Naive thymus-derived CD8-positive, alpha-beta T cell (primary cell): ENCODE measurements at places on chromosomes 5 and 9. TPM values are rescaled to one million over a fixed set of nuclear protein-coding genes. Genes with fewer than 3 reads are reported as not detected.
A peak's percentile ranks its signal among the peaks of the same experiment; 100 is the strongest.

The HTR1A gene
- not detected for total RNA-seq

The CHD1 gene
- 89.2 TPM for total RNA-seq

The PURA gene
- 29.6 TPM for total RNA-seq

The TTLL11 gene
- total RNA-seq = 3.2 TPM

The S1PR3 gene
- total RNA-seq = not detected

The GPR151 gene
- not detected for total RNA-seq

DNA sequence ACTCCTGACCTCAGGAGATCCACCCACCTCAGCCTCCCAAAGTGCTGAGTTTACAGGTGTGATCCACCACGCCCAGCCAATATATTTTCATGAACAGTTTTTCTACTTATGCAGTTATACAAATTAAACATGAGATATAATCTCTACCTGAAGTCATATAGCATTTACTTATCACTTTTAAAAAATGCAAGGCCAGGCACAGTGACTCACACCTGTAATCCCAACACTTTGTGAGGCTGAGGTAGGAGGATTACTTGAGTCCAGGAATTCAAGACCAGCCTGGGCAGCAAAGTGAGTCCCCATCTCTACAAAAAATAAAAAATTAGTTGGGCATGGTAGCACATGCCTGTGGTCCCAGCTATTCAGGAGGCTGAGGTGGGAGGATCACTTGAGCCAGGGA lies 164.7 kb upstream of the LHFPL2 start:
- no peaks in the 10 kb centered on the region for H3K4me1 ChIP-seq
- H3K4me3 ChIP-seq = no peak overlapping the region
- H3K27me3 ChIP-seq = no peaks in the 10 kb centered on the region
- peaks cover 6% of the 10 kb centered on the region for H3K36me3 ChIP-seq

- H3K27ac ChIP-seq = no peak overlapping the region
- H3K36me3 ChIP-seq = no peaks in the 10 kb centered on the region
- H3K4me3 ChIP-seq = no peak overlapping the region
These were observed 27.1 kb downstream of the DPYSL3 start for GRCh38 chr5:147482706-147483180.

- DNase-seq = no peak
- H3K36me3 ChIP-seq = no peaks in the 10 kb centered on the region
- H3K27me3 ChIP-seq = peaks cover 44% of the 10 kb centered on the region
- no peak overlapping the region for H3K4me3 ChIP-seq
These were observed 16.6 kb upstream of the EGFL7 start for GRCh38 chr9:136645903-136646754.

DNA sequence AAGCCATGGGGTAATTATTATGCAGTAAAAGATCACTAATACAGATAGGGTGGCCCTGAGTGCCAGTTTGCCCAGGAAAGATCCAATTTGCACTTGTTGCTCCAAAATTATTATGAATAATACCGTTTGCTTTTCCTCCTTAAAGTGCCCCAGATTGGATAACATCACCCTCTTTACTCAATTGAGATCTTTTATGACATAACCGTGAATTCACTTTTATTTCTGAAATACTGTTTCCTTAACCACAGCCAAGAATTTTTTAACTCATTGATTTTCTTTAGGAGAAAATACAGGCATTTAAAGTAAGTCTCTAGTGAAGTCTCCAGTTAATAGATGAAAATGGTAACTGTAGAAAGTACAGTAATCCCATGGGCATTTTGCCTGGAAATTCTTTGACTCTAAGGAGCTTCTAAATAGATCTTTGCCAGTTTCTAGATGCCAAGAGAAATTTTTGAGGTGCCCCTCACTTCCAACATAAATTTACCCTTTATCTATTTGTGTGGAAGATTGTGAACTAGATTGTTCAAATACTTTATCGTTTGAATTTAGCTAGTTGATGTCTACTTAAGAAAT lies 99.2 kb downstream of the UHRF2 start:
- no peak for DNase-seq
- H3K4me1 ChIP-seq = no peaks in the 10 kb centered on the region
- H3K27me3 ChIP-seq = no peaks in the 10 kb centered on the region
- H3K27ac ChIP-seq = peak overlapping the region; percentile 27

DNA sequence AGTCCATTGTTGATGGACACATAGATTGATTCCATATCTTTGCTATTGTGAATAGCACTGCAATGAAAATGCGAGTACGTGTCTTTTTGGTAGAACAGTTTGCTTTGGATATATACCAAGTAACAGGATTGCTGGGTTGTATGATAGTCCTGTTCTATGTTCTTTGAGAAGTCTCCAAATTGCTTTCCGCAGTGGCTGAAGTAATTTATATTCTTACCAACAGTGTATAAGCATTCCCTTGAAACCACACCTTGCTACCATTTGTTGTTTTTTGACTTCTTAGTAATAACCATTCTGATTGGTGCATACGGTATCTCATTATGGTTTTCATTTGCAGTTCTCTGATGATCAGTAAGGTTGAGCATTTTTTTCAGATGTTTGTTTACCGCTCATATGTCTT lies 792.9 kb downstream of the PTPRD start:
- H3K36me3 ChIP-seq = no peaks in the 10 kb centered on the region
- no peaks in the 10 kb centered on the region for H3K4me1 ChIP-seq
- no peak for DNase-seq
- H3K4me3 ChIP-seq = no peak overlapping the region
- H3K27ac ChIP-seq = no peak overlapping the region

- peaks cover 2% of the 10 kb centered on the region for H3K27me3 ChIP-seq
- no peak overlapping the region for H3K4me3 ChIP-seq
These were observed 18.9 kb upstream of the CLINT1 start for GRCh38 chr5:157877821-157878220.

GRCh38 chr9:8863886-8864544 lies 1064.4 kb upstream of the DMAC1 start:
- H3K4me1 ChIP-seq = peaks cover under 1% of the 10 kb centered on the region
- no peaks in the 10 kb centered on the region for H3K36me3 ChIP-seq

- H3K27ac ChIP-seq = no peak overlapping the region
- DNase-seq = no peak
- H3K36me3 ChIP-seq = no peaks in the 10 kb centered on the region
- H3K4me3 ChIP-seq = no peak overlapping the region
- peaks cover 72% of the 10 kb centered on the region for H3K27me3 ChIP-seq
These were observed 27.9 kb downstream of the FOXD1 start for GRCh38 chr5:73420666-73421065.

DNA sequence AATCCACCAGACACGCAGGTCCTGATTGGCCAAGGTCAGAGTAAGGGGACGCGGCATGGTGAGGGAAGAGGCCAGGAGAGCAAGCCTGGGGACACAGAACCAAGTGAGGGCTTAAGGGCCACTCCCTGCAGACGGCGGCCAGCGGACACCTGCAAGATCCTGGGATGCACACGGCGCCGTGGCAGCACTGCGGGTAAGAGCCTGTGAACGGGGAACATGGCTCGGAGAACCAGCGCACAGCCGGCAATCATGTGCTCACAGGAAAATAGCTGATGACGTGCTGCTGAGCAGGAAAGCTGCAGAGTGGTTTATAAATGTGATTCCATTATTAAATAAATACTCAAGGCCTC lies 27.0 kb upstream of the NSMF start:
- DNase-seq = no peak
- no peaks in the 10 kb centered on the region for H3K27me3 ChIP-seq
- no peaks in the 10 kb centered on the region for H3K36me3 ChIP-seq

DNA sequence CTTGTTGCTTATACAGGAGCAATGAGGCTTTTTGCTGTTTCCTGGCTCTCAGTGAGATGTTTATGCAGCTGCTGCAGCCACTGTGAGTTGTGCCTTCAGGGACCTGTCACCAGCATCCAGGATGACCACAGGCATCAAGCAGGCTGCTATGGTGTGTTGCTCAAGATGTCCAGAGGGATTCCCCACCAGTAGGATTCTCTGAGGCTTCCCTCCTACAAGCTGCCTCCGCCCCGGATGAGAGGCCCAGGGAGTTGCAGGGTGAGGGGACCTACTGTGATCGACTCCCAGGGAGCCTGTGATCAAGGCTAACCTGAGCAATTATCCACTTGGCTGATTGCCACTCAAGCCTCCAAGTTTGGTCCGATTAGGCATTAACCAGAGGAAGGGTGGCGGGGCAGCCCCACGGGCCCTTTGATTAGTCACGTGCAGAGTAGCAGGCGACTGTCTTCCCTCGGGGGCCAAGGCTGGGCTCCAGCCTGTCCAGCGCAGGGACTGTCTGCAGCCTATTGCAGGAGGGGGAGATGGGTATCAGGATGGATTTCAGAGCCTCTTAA lies 1.8 kb upstream of the FAT2 start:
- H3K4me3 ChIP-seq = no peak overlapping the region
- peaks cover 10% of the 10 kb centered on the region for H3K27me3 ChIP-seq
- DNase-seq = no peak
- no peak overlapping the region for H3K27ac ChIP-seq
- H3K4me1 ChIP-seq = no peaks in the 10 kb centered on the region

GRCh38 chr5:51821697-51822096 lies 438.4 kb downstream of the ISL1 start:
- no peaks in the 10 kb centered on the region for H3K36me3 ChIP-seq
- H3K4me3 ChIP-seq = no peak overlapping the region
- no peak overlapping the region for H3K27ac ChIP-seq
- H3K4me1 ChIP-seq = no peaks in the 10 kb centered on the region
- no peak for DNase-seq

- no peaks in the 10 kb centered on the region for H3K4me1 ChIP-seq
- peaks cover 16% of the 10 kb centered on the region for H3K27me3 ChIP-seq
- no peak overlapping the region for H3K4me3 ChIP-seq
- no peaks in the 10 kb centered on the region for H3K36me3 ChIP-seq
- H3K27ac ChIP-seq = no peak overlapping the region
- no peak for DNase-seq
These were observed 96.1 kb upstream of the NFIL3 start for GRCh38 chr9:91519520-91520277.

GRCh38 chr9:80163889-80164288 lies 592.1 kb downstream of the TLE4 start:
- H3K4me3 ChIP-seq = no peak overlapping the region
- no peak for DNase-seq
- H3K27ac ChIP-seq = no peak overlapping the region

DNA sequence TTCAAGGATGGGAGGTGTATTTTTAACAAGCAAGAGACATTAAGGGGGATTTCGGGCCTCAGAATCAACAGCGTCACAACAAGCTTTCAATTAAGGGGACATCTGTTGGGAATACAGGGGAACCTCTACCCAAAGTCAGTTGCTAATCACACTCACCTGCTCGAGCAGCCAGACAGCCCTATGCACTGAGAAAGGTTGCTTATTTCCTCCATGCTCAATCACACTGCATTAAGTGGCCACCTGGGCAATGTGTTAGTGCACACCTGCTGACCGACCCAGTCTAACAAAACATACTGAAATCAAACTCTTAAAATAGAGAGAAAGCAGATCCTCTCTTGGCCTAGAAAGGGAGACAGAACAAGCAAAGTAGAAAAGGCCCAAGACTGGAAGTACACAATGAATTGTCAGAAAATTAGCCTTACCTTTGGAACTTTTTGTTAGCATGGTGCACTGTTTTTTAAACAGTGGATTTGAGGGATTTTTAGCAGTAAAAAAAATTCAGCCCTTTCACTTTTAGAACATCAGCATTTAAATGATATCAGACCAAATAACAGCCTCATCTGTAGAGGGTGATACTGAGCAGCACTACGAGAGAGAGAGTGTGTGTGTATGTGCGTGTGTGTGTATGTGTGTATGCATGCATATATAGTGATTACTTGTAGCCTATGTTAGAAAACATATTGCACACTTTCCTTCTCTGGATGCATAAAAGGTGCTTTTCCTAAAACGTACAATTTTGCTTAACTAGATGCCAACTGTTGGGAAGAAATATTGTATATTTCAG lies 1118.6 kb upstream of the DMAC1 start:
- H3K27ac ChIP-seq = no peak overlapping the region
- no peak for DNase-seq
- no peaks in the 10 kb centered on the region for H3K36me3 ChIP-seq

DNA sequence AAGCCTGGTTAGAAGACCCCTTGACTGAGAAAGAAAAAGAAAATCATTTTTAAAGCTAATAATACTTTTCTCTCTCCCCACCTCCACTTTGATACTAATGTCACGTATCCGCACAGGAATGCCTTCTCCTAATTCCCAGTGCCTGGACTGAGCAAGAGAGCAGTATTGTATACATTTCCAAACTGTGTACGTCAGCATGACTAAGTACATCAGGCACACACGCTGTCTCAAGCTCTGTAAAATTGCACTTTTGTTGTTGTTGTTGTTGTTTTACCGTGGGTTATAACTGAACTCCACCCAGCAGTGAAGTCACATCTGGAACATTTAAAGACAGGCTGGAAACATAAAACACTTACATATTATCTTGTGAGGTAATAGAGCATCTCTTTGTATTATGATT lies 407.6 kb downstream of the DNAH5 start:
- H3K27ac ChIP-seq = no peak overlapping the region
- no peaks in the 10 kb centered on the region for H3K36me3 ChIP-seq
- H3K4me3 ChIP-seq = no peak overlapping the region
- no peaks in the 10 kb centered on the region for H3K4me1 ChIP-seq
- DNase-seq = no peak
- H3K27me3 ChIP-seq = no peaks in the 10 kb centered on the region

DNA sequence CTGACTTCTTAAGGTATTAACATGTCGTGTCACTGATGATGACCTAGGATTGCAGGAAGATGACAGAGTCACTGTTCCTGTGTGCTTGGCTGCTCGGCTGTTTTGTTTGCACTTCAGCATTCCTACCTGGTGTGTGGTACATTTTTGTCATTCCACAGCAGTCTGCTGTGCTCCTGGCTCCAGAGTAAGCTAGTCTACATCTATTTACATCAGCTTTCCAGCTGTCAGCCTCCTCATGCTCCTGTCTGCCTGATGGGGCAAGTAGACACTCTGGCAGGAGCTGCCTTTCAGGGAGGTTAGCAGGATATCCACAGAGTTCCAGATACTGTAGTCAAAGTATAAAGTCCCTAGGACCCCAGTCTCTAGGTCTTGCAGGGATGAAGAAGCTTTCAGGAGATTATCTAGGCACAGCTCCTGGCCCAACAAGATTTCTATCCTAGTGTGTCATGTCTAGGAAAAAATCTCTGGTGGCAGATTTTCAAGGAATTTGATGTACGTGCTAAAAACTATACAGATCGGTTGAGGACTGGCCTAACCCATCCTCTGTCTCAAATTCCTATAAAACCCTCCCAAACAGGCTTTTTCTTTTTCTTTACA lies 28.4 kb downstream of the RUSC2 start:
- no peak overlapping the region for H3K27ac ChIP-seq
- no peaks in the 10 kb centered on the region for H3K36me3 ChIP-seq
- DNase-seq = no peak
- no peak overlapping the region for H3K4me3 ChIP-seq
- no peaks in the 10 kb centered on the region for H3K27me3 ChIP-seq

DNA sequence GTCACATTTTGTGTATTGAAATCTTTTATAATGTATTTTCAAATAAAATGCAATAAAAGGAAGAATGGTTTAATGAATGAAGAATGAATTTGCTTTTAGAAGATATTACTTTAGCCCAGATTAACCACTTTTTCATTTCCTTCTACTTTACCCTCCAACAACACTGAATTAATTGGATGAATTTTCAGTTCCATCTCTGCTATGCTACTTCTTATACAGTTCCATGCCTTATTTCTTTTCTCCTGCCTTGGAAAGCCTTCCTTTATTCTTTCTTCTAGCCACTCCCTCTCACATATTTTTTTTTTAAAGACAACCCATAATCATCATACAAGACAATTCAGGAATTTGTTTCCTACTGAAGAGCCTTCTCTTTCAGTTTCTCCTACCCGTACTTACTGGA lies 296.6 kb upstream of the TNC start:
- H3K4me1 ChIP-seq = no peaks in the 10 kb centered on the region
- H3K27ac ChIP-seq = no peak overlapping the region
- no peaks in the 10 kb centered on the region for H3K36me3 ChIP-seq
